ENCODE measurements at places on chromosomes 11 and 22.

GRCh38 chr11:123439616-123440015, 9.5 kb downstream of the GRAMD1B start:
- no peak for DNase-seq

DNA sequence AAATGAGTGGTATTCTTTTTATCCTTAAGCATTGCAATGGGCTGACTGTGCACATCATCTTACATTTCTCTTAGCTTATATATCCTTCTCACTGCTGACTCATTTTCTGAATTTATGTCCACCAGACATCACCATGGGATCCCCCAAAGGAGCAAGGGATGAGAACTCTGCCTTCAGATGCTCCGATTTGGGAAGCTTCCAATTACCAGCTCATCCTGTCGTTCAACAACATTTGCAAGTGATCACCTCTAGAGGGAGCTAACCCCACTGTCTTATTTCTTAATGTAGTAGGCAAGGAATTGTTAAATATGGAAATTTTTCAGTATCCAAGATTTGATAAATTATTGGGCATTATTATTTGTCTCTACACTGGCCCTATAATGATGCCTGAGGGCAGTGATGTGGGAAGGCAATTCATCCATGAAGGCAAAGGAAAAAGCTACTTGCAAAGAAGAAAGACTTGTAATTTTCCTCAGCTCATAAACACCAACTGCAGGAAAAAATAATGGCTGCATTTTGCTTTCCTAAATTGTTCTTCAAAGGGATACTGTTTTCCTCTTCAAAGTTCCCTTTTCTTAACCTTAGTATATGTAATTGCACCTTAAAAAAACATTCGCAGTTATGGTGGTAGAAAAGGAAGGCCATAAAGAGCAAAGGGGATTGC, 102.4 kb upstream of the FSHB start:
- DNase-seq, result no peak

- DNase-seq, result no peak
Observed at GRCh38 chr11:33722590-33723234, 13.5 kb downstream of the CD59 start.

- DNase-seq, result peak; percentile 43
Observed at GRCh38 chr11:108647701-108648527, 17.0 kb upstream of the DDX10 start.

GRCh38 chr22:35894464-35894878, 134.2 kb downstream of the RBFOX2 start:
- DNase-seq, result no peak

DNA sequence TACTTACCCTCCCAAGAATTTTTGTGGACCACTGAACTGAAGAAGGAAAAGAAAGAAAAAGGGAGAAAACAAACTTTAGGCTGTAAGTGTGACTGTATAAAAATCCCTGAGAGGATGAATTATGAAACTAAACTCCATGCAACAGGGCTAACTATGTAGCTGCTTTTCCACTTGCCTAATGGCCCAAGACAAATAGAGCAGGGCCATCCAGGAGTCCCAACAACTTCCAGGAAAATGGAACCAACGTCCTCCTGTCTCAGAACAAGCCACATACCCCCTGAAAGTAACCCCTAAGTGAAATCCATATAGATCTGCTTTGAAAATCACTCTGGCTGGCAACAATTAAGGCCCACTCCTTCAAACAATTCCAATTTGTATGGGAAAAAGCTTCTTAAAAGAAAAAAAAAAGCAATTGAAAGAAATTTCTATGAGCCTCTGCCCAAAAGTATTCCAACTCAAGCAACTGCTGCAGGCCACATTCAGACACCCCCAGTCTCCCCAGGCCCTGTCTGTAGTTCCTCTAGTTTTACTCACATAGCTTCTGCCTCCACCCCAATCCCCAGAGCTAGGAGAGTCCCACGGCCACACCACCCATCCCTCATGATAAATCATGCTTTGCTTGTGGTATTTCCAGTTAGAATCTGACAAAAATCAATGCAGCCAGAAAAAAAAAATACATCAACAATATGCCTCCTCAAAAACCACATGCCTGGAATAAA, 12.7 kb downstream of the RBFOX2 start:
- no peak for DNase-seq

DNA sequence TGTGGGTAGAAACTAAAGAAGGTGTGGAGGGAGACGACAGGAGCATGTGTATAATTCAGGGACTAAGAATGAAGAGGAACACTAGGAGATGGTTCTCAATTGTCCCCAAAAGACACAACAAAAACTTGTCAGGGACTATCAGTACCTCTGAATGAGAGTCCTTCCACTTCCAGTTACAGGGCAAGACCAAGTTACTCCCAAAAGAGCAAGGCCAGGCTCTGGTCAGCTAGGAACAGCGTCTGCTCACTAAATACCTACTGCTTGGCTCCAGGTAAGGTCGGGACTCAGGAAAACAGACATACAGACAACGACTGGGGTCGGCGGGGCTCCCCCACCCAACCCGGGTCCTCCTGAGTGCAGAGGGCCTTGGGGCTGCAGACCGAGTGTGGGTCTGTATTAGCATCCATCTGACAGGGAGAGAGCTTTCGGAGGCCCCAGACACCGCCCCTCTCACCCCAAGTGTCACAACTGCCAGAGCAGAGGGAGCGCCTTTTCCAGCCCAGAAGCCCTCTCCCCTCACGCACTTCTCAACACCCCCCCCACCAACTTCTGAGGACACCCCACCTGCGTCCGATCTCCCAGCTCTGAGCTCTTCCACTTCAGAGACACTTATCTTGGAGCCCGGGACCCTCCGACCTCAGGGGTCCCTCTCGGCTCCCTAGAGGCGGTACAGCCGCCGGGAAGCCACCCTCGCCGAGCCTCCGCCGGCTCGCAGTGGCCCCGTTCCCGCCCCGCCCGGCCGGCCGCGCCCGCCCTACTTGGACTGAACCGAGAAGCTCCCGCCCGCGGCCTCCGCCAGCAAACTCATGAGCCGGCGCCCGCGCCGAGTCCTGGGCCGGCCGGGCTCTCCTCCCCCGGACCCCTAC, 522 bp downstream of the RHOG start:
- DNase-seq, result no peak

DNA sequence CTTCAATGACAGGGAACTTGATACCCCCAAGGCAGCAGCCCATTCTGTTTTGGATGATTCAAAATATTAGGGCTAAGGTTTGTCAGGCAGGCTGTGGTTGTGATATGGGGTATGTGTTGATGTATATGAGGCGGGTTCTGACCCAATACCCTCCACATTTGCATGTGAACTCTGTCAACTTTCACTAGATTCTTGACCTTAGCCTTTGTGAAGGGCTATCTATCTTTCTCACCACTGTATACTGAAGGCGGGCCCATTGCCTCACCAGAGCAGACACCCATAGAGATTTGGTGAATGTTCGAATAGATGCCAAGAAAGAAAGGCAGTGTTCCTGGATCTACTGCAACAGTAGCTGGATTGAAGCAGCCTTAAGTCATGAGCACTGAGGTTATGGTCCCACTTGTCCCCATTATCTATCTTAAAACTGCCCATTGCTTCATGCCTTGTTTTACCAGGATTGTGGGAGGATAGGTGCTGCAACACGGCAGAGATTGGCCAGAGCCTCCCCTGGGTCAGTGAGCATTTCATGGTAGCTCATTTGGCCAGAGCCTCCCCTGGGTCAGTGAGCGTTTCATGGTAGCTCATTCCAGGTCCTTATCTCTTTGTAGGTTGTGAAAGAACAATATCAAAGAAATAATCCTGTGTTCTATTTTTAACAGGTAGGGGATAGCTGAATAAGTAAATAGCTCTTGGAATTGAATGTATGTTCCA, 399.6 kb downstream of the TMEM135 start:
- no peak for DNase-seq

DNA sequence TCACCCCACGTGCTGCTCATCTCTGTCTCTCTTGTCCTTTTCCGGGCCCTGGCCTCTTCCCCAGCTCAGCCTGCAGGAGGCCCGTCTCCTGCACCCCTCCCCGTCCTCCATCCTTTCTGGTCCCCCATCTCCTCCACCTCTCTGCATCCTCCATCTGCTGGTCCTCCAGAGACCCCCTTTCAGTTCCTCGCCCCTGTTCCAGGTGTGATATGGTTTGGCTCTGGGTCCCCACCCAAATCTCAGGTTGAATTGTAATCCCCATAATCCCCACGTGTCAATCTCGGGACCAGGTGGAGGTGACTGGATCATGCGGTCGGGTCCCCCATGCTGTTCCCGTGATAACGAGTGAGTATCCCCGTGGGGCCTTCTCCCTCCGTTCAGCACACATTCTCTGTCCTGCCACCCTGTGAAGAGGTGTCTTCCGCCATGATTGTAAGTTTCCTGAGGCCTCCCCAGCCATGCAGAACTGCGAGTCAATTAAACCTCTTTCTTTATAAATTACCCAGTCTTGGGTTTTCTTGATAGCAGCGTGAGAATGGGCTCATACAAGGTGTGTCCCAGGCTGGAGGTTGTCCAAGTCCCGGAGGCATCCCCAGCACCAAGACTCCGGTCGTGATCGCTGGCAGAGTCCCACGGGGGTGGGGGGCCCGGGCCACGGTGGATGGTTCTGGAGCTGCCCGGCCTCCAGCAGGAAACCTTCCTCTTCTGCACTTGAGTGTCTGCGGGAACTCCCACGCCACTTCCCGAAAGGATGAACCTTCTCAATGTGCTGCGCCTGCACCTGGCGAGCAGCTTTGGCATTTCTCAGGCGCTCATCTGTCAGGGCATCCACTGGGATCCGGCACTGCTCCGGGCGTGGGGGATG, 29.0 kb upstream of the TOLLIP start:
- no peak for DNase-seq

- DNase-seq, result no peak
Observed at GRCh38 chr11:97557399-97557798, 1167.6 kb downstream of the JRKL start.

DNA sequence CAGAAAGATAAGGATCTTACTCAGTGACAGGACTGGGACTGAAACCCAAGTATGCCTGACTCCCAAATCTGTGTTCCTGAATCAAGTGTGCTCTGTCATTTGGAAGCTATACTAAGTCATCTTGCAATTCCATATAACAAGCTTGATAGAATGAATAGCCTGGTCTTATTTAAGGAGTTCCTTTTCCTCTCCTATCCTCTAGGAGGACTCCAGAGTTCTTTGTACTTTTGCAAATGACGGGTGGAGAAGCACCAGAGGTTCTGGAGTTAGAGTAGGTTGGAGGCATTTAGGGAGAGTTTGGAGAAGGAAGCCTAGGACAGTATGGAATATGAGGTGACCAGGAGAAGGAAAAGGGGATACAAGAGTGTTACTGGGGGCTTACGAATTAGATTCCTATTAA, 92.9 kb upstream of the RCN1 start:
- DNase-seq, result no peak

DNA sequence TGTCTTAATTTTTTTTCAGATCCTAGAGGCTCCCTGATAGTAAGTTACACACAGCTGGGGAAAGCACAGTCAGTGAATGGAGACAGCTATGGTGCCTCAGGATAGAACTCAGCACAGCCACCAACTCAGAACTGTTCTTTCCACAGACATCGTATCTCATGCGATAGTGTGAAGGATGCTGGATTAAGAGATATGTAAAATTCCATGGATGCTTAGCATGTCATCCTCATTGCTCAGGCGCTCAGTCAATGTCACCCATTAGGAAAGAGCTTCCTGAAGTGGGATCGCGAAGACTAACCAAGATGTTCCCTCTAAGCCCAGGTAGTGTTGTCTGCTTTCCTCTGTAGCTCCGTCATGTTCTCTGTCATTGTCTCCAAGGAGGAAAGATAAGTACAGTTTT, 1000.4 kb downstream of the OPCML start:
- DNase-seq, result no peak

- DNase-seq, result no peak
Observed at GRCh38 chr22:35809816-35810215, 92.1 kb downstream of the APOL5 start.

- DNase-seq, result no peak
Observed at GRCh38 chr22:23862103-23862502, 4.4 kb downstream of the SLC2A11 start.

GRCh38 chr11:130882138-130882551, 34.1 kb downstream of the SNX19 start:
- no peak for DNase-seq

- DNase-seq, result no peak
Observed at GRCh38 chr11:119755356-119756071, 26.5 kb upstream of the NECTIN1 start.

DNA sequence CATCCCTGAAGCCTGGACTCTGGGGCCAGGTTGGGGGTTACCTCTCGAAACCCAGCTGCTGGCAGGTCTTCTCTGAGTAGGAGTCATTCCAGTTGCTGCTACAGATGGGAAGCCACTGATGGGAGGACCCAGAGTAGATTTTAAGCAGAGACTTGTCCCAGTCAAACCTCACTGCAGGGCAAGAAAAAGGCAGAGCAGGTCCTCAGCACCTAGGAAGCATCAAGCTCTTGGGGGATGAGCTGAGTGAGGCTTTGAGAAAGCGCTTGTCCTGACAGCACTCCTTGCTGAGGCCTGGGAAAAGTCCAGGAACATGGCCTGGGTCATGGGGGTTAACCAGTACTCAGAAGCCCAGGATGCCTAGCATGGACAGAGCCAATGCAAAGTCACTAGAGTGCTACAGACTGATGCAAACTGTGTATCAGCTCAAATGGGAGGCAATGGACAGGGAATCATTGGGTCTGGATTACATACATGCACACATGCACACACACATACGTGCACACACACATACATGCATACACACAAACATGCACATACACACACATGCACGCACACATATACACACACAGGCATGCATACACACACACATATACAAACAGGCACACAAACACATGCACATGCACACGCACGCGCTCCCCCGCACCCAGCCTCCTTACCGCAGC, 15.3 kb downstream of the TMPRSS13 start:
- DNase-seq, result no peak

- DNase-seq, result no peak
Observed at GRCh38 chr22:39999144-39999757, 4.5 kb downstream of the FAM83F start.

GRCh38 chr11:68838572-68838964, 3.1 kb downstream of the CPT1A start:
- DNase-seq, result no peak
